EH (cell line): ENCODE measurements at places on chromosomes 16 and 17.

DNA sequence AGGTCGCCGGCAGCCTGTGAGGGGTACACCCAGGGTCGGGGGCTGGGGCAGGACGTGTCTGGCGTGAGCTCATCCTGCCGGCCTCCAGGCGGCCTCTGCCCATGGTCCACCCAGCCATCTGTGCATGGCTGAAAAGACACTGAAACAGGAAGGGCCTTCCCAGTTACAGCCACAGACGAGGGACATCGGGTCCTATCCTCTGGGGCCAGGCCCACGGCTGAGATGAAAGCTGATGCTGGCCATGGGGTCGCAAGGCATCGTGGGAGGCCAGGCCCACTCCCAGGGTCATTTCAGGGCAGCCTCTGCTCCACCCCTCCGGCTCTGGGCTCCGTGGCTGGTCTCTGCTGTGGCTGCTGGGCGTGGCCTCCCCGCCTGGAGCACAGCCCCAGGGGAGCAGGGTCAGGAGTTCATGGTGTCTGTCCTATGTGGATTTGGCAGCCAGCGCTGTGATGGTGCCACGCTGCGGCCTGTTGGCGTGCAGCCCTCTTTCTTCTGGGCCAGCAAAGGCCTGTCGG is 16.6 kb upstream of the ATP6V0C start:
- DNase-seq, result no peak

DNA sequence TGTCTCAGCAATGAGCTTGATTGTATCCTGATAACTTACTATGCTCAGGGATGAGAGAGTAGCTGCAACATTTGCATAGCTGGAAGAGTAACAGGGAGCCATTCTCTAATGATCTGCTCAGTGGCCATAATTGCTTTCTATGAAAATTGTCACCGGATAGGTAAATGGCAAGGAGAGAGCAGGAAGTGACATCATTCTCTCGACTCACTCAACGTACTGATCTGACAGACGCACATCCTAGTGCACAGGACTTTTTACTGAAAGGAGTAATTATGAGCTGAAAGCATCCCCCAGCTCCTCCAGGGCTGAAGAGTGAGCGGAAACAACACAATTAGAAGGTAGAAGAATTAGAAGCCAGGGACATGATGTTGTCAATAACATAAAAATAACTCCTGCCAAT is 71.8 kb downstream of the IRX5 start:
- no peak for DNase-seq

DNA sequence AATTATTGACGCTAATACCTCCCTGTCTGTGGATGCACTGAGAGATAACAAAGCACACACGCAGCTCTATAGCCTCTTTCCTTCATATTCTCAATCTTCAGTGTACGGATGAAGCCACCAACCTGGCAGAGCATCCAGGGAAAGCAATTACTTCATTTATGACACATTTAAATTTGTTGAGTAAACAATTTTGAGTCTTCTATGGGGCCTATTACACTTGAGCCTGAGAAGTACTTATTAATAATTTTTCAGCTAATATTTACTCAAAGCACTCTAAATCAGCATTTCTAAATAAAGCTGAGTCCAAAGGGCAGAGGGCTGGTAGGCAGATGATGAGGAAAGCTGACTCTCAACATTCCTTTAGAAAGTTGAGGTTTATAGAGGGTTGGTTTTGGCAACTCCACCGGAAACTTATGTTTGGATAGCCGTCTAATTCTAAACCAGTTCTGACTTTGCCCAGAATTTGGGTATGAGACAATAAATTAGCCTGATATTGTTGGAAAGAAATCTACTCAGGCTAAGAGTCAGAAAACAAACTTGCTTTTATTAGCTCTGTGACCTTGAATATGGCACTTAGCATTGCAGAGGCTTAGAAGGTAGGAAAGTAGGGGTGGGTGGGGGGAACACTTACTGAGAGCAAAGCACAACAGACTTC is 643.5 kb downstream of the CDH11 start:
- peak; percentile 89 for DNase-seq

DNA sequence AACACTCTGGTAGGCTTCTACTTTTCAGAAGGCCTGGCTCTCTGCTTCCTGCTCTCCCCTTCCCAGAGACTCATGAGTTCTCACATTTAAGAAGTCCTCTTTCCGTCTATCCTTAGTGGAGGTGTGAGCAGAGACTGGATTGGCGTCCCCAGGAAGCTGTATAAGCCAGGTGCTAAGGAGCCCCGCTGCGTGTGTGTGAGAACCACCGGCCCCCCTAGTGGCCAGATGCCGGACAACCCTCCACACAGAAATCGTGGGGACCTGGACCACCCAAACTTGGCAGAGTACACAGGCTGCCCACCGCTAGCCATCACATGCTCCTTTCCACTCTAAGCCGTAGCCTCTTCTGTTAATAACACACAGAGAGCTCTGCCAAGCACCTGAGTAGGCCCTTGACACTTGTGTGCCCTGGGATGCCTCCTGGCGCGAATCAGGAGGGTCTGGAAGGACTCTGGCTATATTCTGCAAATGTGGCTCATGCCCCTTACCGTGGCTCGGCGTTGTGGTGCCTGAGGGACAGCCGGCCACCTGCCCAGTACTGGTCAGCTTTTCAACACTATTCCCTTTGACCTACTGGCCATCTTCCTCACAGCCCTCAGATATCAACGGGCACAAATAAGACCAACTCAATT is 13.9 kb downstream of the CYB5D2 start:
- no peak for DNase-seq

- DNase-seq, result no peak
Observed at GRCh38 chr16:87358250-87358649, 25.3 kb downstream of the FBXO31 start.

DNA sequence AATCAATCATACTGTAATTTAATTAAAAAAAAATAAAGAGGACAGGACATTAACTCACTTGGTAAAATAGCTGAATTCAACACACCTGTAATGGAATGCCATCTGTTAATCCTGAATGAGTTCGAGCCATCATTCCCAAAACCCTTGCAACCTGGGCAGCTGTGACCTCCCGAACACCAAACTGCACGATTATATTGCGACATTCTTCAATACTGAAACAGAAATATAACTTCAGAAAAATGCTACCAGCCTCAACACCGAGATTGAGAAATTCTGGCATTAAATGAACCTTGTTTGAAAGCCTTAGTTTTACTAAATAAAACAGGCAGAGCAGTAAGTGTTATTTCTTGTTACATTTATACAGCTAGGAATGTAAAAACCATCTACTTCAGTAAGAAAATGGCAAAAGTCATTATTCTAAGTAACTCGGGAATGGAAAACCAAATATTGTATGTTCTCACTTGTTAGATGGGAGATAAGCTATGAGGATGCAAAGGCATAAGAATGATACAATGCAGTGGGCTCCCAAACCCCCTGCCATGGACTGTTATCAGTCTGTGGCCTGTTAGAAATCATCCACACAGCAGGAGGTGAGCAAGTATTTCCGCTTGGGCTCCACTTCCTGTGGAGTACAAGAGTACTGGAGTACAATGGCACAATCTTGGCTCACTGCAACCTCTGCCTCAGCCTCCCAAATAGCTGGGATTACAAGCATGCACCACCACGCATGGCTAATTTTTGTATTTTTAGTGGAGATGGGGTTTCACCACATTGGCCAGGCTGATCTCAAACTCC is 46.5 kb downstream of the CNOT1 start:
- DNase-seq, result no peak
